Frontal cortex (tissue), 4 donors: ENCODE measurements at places on chromosomes 2 and 18. TPM values are rescaled to one million over a fixed set of nuclear protein-coding genes. Genes with fewer than 3 reads are reported as not detected.

GRCh38 chr18:52531836-52532235 lies 191.8 kb downstream of the DCC start:
- DNase-seq = no peak

DNA sequence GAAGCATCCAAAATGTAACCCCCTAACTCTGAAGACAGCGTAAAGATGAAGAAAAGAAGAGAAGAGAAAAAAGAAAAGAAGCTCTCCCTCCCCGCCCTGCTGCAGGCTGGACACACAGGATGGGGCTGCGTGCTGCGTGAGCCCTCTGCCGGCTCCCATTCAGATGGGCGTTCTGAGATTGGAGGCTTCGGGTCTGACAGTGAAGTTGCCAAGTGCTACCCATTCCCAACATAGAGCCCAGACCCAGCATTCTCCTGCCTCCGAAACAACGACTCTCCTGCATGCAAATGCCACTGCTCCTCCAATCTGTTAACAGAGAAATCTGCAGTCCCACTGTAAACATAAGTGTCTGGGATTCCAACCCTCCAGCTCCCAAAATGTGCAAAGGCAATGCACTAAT lies 234.9 kb downstream of the BCL11A start:
- DNase-seq = no peak

The SNX17 gene
- total RNA-seq = 47.7 TPM

The ASPRV1 gene
- total RNA-seq = 2.0 TPM

- DNase-seq = no peak
These were observed 65.4 kb downstream of the PID1 start for GRCh38 chr2:229205704-229206103.
